AG04449 (cell line): ENCODE measurements at places on chromosomes 5 and 9.

- DNase-seq: peak; percentile 86
Measured at GRCh38 chr5:172929371-172929838, 29.8 kb upstream of the RPL26L1 start.

- no peak for DNase-seq
Measured at GRCh38 chr9:109229682-109230081, 62.6 kb upstream of the FRRS1L start.

GRCh38 chr5:142080248-142080647 is 28.3 kb upstream of the NDFIP1 start:
- no peak for DNase-seq

- no peak for DNase-seq
Measured at GRCh38 chr9:137168904-137169856, 671 bp downstream of the LRRC26 start.

GRCh38 chr5:150497274-150497988 is 10.5 kb upstream of the NDST1 start:
- no peak for DNase-seq
